Right lung (tissue), 10 donors: ENCODE measurements at places on chromosomes 2 and 18.

- DNase-seq = no peak
Measured at GRCh38 chr2:177703159-177703558, 310.6 kb downstream of the AGPS start.

GRCh38 chr2:217227794-217228193 is 367.9 kb upstream of the TNP1 start:
- DNase-seq = no peak

DNA sequence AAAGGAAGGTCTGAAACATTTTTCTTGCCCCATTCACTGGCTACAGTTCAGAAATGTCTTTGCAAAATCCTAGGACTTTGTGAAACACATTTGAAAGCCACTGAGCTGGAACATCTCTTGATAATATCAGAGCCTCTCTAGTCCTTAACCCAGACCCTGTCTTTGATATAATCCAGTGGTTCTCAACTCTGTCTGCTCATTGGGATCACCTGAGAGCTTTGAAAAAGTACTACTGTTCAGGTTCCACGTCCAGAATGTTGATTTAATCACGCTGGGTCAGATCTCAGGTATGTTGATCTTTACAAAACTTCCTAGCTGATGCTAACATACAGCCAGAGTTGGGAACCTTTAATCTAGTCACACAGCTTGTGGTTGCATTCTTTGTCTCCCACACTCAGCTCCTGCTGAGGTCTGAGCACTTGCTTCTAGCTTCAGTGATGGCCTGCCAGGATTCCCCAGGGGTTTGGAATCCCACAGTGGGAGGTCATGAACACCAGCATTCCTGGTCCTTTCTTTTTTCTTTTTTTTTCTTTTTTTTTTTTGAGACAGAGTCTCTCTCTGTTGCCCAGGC is 262.7 kb downstream of the SETBP1 start:
- DNase-seq = no peak

DNA sequence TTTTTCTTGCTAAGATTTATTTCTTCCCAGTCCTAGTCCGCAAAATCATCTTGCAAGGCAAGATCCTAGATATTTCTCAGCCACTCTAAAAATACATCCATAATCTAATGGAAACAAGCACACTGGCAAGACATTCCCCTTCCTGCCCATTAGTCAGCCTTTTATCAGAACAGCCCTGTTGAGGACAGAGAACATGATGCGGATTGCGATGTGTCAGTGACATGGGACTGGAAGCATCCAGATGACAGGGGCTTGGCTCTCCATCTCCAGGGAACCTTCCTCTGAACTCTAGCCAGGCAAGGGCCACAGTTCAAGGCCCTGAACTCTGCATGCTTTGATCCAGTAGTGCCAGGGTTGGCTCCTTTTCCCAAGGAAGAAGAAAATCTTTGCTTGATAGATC is 70.0 kb downstream of the VSNL1 start:
- peak; percentile 32 for DNase-seq

DNA sequence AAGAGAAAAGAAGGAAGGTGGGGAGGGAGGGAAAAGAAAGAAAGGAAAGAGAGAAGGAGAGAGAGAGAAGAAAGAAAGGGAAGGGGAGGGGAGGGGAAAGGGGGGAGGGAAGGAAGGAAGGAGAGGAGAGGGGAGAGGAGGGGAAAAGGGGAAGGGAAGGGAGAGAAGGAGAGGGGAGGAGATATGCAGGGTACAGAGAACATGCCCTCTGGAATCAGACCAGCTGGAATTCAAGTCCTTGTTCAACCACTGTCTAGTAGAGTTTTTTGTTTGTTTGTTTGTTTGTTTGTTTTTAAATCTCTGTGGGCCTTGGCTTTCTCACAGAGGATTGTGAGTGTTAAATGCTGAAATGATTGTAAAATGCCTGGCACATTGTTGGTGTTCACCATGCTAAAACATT is 77.7 kb upstream of the FOSL2 start:
- DNase-seq = no peak

- no peak for DNase-seq
Measured at GRCh38 chr2:215283221-215283620, 28.6 kb upstream of the ATIC start.

DNA sequence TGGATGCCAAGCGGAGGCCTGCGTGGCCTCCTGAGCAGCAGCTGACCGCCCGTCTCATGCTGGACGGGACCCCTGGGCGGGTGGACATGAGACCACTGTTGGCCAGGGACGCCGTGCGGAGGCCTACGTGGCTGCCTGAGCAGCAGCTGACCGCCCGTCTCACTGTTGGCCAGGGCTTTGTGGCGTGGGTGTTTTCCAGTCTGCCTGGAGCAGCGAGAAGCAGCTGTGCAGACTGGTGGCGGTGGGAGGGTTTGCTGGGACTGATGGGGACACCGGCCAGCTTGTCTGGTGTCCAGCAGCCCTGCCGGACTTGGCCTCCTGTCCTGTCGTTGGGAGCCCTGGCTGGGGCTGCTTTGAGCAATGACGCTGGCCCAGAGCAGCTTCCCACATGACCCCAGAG is 5.8 kb upstream of the D2HGDH start:
- no peak for DNase-seq

GRCh38 chr2:240591226-240591625 is 4.7 kb downstream of the CAPN10 start:
- DNase-seq = no peak

- DNase-seq = no peak
Measured at GRCh38 chr2:112972423-112973086, 5.3 kb upstream of the IL36G start.
